ENCODE measurements at places on chromosomes 13 and 19. TPM values are rescaled to one million over a fixed set of nuclear protein-coding genes. Genes with fewer than 3 reads are reported as not detected.
A peak's percentile ranks its signal among the peaks of the same experiment; 100 is the strongest.

Gene ZNF414
- total RNA-seq, result 11.8 TPM

GRCh38 chr19:42465827-42466280 is 23.1 kb upstream of the CXCL17 start:
- peak overlapping the region; percentile 86 for H3K27ac ChIP-seq
- peak overlapping the region; percentile 30 for H3K4me3 ChIP-seq
- H3K4me1 ChIP-seq, result peaks cover 55% of the 10 kb centered on the region

Gene DIRAS1
- not detected for total RNA-seq

Gene JSRP1
- total RNA-seq, result not detected

DNA sequence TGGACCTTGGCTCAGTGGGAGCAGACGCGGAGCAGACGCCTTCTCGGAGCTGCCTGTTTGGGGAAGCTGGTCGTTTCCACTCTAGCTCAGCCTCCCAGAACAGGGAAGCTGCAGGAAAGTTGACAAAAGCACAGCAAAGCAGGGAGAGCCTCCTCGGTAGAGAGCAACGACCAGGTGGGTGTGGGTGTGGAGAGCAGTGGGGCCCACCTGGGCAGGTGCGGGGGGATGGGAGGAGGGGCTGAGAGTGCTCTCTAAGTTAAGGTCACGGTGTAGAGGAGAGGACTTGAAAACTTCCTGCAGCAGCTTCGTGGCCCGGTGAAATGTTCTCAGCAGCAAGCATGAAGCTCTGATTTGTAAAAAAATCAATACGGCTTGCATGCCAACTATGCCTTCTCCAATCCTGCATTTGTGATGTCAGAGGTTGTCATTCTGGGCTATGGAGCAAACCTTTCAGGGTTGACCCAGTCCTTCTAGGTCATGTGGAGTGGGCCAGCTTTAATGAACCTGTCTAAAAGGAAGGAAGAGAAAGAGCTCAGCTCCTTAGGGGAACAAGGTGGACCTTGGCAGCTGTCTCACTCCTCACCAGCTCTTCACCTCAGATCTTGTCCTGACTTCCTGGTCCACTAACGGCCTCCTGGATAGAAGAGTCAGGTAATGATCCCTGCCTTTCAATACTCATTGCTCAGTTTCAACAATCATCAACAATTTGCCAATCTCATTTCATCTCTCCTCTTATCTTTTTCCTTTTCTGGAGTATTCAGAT is 85.8 kb upstream of the UBL3 start:
- no peak overlapping the region for H3K4me3 ChIP-seq
- no peak for DNase-seq
- no peaks in the 10 kb centered on the region for H3K27me3 ChIP-seq
- H3K36me3 ChIP-seq, result no peaks in the 10 kb centered on the region

Gene SLC25A30
- 0.04 TPM for total RNA-seq

- no peaks in the 10 kb centered on the region for H3K27me3 ChIP-seq
- no peak overlapping the region for H3K27ac ChIP-seq
- H3K4me3 ChIP-seq, result no peak overlapping the region
- DNase-seq, result no peak
- peaks cover 3% of the 10 kb centered on the region for H3K4me1 ChIP-seq
These were observed 80.6 kb downstream of the DGKH start for GRCh38 chr13:42129033-42129432.

GRCh38 chr19:9115307-9115813 is at the start of gene OR7G1:
Gene OR7G1 (minus strand): TSS chr19:9115763. CDS start chr19:9115763, 0 bp downstream.
- no peak within 1 kb of the TSS for H3K4me3 ChIP-seq
- no peaks in the 10 kb centered on the region for H3K27me3 ChIP-seq
- no peaks in the 10 kb centered on the region for H3K4me1 ChIP-seq

DNA sequence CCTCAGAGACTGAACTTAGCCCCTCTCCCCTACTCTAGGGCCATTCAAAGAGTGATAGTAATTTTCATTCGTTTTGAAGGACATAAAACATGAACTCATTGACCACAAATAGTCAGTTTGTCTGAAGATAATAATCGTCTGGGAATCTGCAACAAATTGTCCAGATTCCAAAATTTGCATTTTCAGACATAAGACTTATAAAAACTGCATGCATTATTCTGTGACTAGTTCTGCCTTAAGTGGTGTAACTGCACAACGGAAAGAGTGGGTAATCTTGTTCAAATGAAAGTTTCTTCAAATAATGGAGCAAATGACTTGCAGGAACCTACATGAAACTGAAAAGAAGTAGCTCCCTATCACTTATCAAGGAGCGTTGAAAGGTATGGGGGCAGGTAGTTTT is 8.4 kb downstream of the CSNK1A1L start:
- no peaks in the 10 kb centered on the region for H3K4me1 ChIP-seq
- no peak for DNase-seq
- H3K36me3 ChIP-seq, result no peaks in the 10 kb centered on the region
- H3K27me3 ChIP-seq, result no peaks in the 10 kb centered on the region
- H3K27ac ChIP-seq, result no peak overlapping the region

GRCh38 chr13:65724226-65724625 is 1505.9 kb downstream of the PCDH9 start:
- H3K4me3 ChIP-seq, result no peak overlapping the region
- no peaks in the 10 kb centered on the region for H3K36me3 ChIP-seq
- no peaks in the 10 kb centered on the region for H3K4me1 ChIP-seq
- H3K27me3 ChIP-seq, result no peaks in the 10 kb centered on the region
- no peak overlapping the region for H3K27ac ChIP-seq
- DNase-seq, result no peak

- no peaks in the 10 kb centered on the region for H3K36me3 ChIP-seq
- no peaks in the 10 kb centered on the region for H3K27me3 ChIP-seq
- no peak overlapping the region for H3K27ac ChIP-seq
- no peak overlapping the region for H3K4me3 ChIP-seq
- H3K4me1 ChIP-seq, result no peaks in the 10 kb centered on the region
These were observed 246.6 kb downstream of the NHLRC3 start for GRCh38 chr13:39284801-39285388.

Gene FFAR1
- 0.34 TPM for total RNA-seq

- no peak overlapping the region for H3K4me3 ChIP-seq
- H3K36me3 ChIP-seq, result no peaks in the 10 kb centered on the region
- H3K27ac ChIP-seq, result no peak overlapping the region
- H3K4me1 ChIP-seq, result peaks cover 40% of the 10 kb centered on the region
- no peaks in the 10 kb centered on the region for H3K27me3 ChIP-seq
- DNase-seq, result no peak
These were observed 149.0 kb upstream of the ZNF536 start for GRCh38 chr19:30222992-30223865.

DNA sequence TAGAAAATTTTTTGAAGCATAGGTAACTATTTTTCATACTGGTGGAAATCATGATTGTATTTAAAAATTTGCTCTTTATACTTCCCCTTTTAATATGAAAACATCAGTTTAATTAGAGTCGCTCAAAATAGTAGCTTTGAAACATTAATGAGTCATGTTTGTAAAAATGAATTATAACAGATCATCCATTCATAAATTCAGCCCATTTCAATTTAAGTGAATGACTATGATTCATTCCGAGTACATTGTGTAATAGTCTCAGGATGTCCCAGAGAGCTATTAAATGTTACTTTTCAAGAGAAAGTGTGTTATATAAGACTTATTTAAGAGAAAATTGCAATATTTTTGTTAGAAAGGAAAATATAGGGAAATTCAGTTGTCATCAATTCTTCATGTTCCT is 111.0 kb downstream of the FNDC3A start:
- H3K27me3 ChIP-seq, result no peaks in the 10 kb centered on the region
- H3K36me3 ChIP-seq, result no peaks in the 10 kb centered on the region
- no peak overlapping the region for H3K27ac ChIP-seq
- H3K4me1 ChIP-seq, result peaks cover 39% of the 10 kb centered on the region

DNA sequence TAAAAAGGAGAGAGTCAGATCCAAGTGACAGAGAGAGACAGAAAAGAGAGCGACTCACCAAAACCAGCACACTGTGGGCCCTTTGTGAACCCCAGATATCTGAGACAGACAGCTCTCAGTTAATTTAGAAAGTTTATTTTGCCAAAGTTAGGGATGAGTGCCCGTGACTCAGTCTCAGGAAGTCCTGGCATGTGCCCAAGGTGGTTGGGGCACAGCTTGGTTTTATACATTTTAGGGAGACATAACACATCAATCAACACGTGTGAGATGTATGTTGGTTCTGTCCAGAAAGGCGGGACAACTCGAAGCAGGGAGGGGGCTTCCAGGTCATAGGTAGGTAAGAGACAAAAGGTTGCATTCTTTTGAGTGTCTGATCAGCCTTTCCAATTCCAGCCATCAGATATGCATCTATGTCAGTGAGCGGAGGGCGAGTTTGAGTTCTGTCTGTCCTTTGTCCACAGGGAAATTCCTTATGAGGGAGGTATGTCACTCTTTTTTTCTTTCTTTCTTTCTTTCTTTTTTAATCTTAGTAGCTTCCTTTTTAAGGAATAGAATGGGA is 37.2 kb upstream of the ATP11A start:
- H3K4me1 ChIP-seq, result no peaks in the 10 kb centered on the region
- no peak overlapping the region for H3K27ac ChIP-seq
- H3K4me3 ChIP-seq, result no peak overlapping the region
- H3K27me3 ChIP-seq, result no peaks in the 10 kb centered on the region
- H3K36me3 ChIP-seq, result no peaks in the 10 kb centered on the region
- no peak for DNase-seq

GRCh38 chr13:44106266-44107152 is 226.8 kb downstream of the LACC1 start:
- no peaks in the 10 kb centered on the region for H3K4me1 ChIP-seq
- H3K27me3 ChIP-seq, result no peaks in the 10 kb centered on the region
- DNase-seq, result no peak
- no peak overlapping the region for H3K27ac ChIP-seq
- H3K4me3 ChIP-seq, result no peak overlapping the region

Gene CACNA1A
- not detected for total RNA-seq

GRCh38 chr13:20702915-20703779 is at the start of gene IL17D:
Gene IL17D (plus strand): TSS chr13:20703699. CDS start chr13:20704002, 303 bp downstream.
- H3K27me3 ChIP-seq, result no peaks in the 10 kb centered on the region
- peak within 1 kb of the TSS; percentile 85 for H3K4me3 ChIP-seq
- no peaks in the 10 kb centered on the region for H3K36me3 ChIP-seq
- H3K27ac ChIP-seq, result no peak within 1 kb of the TSS
- DNase-seq, result peak; percentile 73

Gene SYNGR4
- not detected for total RNA-seq

Gene ZNF493
- total RNA-seq, result 53.0 TPM

DNA sequence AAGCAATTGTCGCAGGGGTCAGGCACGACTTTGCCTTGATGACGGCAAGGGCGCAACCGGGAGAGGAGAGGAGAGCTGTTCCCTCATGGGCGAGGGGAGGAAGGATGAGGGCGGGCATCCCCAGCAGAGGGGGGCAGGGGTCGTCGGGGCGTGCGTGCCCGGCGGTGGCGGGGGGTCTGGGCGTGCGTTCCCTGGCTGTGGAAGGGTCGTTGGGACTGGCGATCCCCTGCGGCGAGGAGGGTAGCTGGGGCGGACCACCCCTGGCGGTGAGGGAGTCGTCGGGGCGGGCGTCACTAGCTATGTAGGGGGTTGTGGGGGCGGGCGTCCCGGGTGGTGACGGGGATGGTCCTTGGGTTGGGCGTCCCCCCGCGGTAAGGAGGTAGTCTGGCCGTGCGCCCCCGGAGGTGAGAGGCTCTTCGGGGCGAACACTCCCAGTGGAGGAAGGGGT is 1.7 kb downstream of the COMP start:
- H3K4me1 ChIP-seq, result peaks cover 3% of the 10 kb centered on the region
- DNase-seq, result no peak

Gene MAB21L1
- total RNA-seq, result 7.1 TPM

GRCh38 chr13:48909056-48909389 is 66.7 kb upstream of the FNDC3A start:
- H3K27ac ChIP-seq, result no peak overlapping the region
- no peak overlapping the region for H3K4me3 ChIP-seq
- no peaks in the 10 kb centered on the region for H3K36me3 ChIP-seq
- DNase-seq, result no peak
- H3K27me3 ChIP-seq, result no peaks in the 10 kb centered on the region

GRCh38 chr19:16136185-16136999 is 7.1 kb upstream of the HSH2D start:
- no peak overlapping the region for H3K27ac ChIP-seq
- H3K36me3 ChIP-seq, result peaks cover 11% of the 10 kb centered on the region
- H3K27me3 ChIP-seq, result no peaks in the 10 kb centered on the region
- no peak overlapping the region for H3K4me3 ChIP-seq

Gene THSD1
- total RNA-seq, result 1.6 TPM

Gene PIAS4
- total RNA-seq, result 55.1 TPM

Gene THOP1
- total RNA-seq, result 57.0 TPM

GRCh38 chr13:37905736-37906135 is 36.2 kb upstream of the TRPC4 start:
- H3K4me1 ChIP-seq, result no peaks in the 10 kb centered on the region
- no peaks in the 10 kb centered on the region for H3K27me3 ChIP-seq
- DNase-seq, result no peak
- no peak overlapping the region for H3K4me3 ChIP-seq
- H3K27ac ChIP-seq, result no peak overlapping the region
- H3K36me3 ChIP-seq, result no peaks in the 10 kb centered on the region

Gene CYP4F12
- total RNA-seq, result not detected

Gene ZGLP1
- 5.3 TPM for total RNA-seq

DNA sequence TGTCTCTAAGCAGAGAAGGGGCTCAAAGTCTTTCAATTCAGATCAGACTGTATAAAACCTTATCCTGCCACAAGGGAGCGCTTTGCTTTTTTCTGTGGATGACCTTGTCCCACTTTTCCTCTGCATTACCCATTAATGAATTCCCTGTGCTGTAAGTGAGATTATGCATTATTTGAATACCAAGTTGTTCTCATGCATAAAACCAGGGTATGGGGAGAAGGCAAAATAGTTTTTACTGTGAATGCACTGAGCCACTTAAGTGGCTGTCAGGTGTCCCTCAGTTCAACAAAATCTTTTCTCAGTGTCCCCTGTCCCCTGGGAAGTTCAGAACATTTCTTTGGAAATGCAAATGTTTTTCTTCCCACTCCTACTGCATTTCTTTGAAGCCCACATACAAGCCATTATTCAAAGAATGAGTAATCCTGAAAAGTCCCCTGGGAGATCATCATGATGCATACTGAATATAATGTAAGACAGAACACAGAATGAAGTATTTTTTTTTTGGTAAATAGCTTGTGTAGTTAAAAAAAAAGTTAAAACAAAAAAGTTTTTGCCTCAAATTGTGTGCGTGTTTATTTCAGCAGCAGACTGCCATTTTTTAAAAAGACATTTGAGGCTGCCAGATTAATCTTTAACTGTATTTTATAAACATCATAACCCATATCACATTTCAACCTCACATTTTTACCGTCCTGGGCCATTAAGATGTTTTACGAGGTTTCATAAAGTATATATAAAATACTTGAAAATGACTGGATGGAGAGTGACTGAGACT is 506.7 kb upstream of the PCDH9 start:
- H3K27me3 ChIP-seq, result no peaks in the 10 kb centered on the region
- no peak overlapping the region for H3K27ac ChIP-seq
- H3K4me3 ChIP-seq, result no peak overlapping the region
- no peaks in the 10 kb centered on the region for H3K36me3 ChIP-seq

- peaks cover 38% of the 10 kb centered on the region for H3K36me3 ChIP-seq
- DNase-seq, result no peak
- no peak overlapping the region for H3K27ac ChIP-seq
- no peaks in the 10 kb centered on the region for H3K27me3 ChIP-seq
- H3K4me3 ChIP-seq, result no peak overlapping the region
These were observed 71.3 kb downstream of the DPF1 start for GRCh38 chr19:38152461-38153379.
